ENCODE measurements at places on chromosomes 4 and X. TPM values are rescaled to one million over a fixed set of nuclear protein-coding genes. Genes with fewer than 3 reads are reported as not detected.

DNA sequence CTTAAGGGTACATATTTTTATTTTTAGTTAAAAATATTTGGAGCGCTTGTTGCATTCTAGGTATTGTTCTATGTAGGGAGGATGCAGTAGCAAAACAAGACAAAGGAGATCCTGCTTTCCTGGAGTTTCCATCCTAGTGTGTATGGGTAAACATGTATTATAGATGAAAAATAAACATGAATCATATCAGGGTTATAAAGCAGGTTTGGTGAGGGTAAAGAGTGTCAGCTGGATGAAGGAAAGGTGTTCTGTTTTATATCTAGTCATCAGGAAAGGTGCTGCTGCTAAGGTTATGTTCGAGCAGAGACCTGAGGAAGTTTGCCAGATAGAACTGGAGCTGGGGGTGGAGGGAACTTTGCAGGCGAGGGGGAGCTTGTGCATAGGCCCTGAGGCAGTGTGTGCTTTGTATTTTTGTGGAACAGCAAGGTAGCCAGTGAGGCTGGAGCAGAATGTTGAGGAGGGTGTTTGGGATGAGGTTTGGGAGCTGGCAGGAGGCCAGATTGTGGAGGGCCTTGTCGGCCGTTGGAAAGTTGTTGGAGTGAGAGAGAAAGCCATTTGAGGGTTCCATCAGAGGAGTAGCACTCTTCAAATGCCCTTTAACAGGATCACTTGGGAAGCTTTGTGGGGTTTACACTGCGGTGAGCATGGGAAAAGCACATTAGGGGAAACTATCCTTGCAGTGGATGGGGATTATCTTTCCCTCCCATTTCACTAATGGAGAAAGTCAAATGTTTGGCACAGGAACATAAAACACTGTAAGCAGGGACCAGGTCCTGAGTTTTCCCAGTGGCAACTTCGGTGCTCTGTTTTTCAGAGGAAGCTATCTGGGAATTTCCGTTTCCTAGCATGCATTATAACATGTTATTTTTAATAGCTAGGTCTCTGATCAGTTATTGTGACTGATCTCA, 35.9 kb downstream of the AFF1 start:
- no peak for DNase-seq

GRCh38 chr4:33395731-33396485, 2675.7 kb downstream of the PCDH7 start:
- DNase-seq, result no peak

GRCh38 chr4:163195247-163195765, 28.6 kb upstream of the NAF1 start:
- no peak for DNase-seq

GRCh38 chr4:74366367-74366911, 1.5 kb downstream of the EREG start:
- no peak for DNase-seq

DNA sequence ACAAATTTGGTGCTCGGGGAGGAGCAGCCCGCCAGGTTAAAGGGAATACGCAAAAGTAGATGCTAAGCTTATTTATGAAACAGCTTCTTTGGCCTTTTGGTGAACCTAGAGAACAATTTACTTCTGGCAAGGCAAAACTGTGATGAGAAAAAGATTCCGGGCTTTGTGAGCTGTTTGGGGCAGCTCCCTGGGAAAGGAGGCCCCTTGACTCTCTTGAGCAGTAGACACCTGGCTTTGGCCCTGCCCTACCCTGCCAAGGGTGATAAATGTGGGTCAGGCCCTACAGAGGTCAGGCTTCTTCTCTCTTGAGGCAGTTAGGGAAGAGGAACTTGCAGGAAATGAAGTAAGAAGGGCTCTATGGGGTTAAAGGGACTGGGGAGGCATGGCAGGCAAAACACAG, 509.6 kb downstream of the MID1IP1 start:
- no peak for DNase-seq

DNA sequence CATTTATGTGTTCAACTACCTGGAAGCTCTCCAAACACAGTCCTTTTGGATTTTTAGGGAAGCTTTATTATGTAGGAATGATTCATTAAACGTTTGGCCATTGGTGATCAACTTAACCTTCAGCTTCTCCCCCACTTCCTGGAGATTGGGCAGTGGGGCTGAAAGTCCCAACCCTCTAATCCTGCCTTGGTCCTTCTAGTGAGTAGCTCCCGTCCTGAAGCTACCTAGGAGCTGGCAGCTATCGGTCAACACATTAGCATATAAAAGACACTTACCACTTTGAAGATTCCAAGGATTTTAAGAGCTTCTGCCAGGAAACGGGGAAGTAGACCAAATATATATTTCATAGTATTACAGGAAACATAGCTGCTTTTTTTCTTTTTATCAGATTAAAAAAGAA, 69.7 kb downstream of the MCUB start:
- no peak for DNase-seq

DNA sequence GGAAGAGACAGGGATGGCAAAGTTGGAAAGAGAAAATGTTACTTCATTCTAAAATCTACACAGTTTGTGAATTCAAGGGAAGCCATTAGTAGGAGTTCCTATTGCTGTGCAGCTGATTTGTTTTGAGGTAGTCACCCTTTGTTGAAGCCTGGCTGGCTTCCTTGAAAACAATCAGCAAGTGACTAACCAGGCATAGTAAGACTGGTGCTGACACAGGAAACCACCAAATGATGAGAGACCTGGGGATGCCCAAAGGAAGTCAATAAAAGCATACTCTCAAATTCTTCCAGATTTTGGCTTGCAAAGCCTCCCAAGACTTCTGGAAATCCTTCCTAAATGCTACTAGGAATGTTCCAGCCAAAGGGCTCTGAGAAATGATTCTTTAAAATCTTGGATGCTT, 23.9 kb upstream of the PRDM8 start:
- no peak for DNase-seq

GRCh38 chrX:13109817-13110216, 65.4 kb upstream of the FAM9C start:
- DNase-seq, result no peak

DNA sequence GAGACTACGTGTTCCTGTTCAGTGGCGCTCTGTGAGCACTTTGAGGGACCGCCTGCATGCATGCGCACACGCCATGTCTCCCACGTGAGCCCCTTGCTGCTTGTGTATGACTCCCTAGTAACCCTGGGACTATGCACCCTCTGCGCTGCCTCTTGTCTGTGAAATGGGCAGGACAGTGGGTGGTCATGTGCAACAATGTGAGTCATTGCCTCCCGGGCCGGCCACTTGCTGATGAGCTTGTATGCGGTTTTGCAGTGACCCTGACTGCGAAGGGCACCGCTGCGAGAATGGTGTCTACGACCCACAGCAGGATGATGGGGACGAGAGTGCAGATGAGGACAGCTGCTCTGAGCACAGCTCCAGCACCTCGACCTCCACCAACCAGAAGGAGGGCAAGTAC, 61.4 kb downstream of the TNIP2 start:
- no peak for DNase-seq

- no peak for DNase-seq
Measured at GRCh38 chr4:66331761-66332160, 661.5 kb upstream of the EPHA5 start.

DNA sequence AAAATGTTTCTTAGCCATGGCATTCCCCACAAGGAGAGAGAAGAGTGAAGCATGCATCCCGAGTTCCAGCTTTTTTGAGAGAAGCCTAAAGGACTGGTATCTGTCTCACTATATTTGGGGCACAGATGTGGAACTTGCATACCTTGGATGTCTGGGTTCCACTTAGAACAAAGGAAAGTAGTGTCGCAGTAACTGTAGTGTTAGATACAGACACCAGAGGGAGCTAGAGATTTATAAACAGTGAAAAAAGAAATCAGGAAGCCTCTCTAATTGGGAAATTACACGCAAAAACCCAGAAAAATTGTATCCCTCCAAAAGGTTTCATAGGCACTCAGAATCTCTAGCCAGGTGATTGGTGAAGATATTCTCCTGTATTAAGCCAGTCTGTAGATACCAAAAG, 34.4 kb downstream of the AGTR2 start:
- DNase-seq, result peak; percentile 16

GRCh38 chrX:53286171-53286570, 4.8 kb upstream of the IQSEC2 start:
- DNase-seq, result no peak

DNA sequence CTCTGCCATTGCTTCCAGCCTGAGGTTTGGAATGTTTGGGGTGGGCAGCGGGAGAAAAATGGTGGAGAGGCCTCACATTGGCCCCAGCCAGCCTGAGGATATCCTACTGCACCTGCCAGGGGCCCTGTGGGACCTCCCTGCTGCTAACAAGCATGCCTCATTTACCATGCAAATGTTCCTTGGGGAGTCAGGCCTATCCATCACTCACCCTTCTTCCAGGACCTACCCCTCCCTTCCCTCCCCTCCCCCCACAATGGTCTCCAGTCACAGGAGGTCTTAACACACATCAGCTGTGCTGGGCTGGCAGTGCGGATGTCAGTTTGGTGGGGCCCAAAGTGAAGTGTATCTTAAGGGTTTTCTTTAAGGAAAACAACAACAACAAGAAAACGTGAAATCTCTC, 139.2 kb downstream of the SHOX start:
- no peak for DNase-seq

GRCh38 chr4:88008122-88008742, 797 bp downstream of the PKD2 start:
- peak; percentile 48 for DNase-seq

- DNase-seq, result no peak
Measured at GRCh38 chrX:26914232-26914631, 548.9 kb downstream of the PPP4R3C start.

DNA sequence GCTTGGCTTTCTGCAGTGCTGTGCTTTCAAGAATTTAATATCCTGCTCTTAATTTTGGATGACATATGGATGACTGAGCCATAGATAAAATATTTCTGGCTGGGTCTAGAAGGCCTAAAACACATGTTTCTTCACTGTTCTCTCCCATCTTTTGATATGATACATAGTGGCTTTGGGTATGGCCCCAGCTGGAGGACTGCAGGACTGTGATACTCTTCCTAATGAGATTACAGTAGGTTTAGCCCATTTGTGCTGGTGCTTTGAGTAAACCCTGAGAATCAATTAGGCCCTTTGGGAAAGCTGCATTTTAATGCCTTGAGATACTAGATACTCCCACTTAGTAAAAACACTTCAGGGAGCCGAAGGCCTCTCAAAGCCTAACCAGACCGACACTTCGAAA, 38.0 kb downstream of the KIT start:
- DNase-seq, result no peak

- DNase-seq, result no peak
Measured at GRCh38 chr4:1749370-1749769, 28.0 kb downstream of the TACC3 start.

DNA sequence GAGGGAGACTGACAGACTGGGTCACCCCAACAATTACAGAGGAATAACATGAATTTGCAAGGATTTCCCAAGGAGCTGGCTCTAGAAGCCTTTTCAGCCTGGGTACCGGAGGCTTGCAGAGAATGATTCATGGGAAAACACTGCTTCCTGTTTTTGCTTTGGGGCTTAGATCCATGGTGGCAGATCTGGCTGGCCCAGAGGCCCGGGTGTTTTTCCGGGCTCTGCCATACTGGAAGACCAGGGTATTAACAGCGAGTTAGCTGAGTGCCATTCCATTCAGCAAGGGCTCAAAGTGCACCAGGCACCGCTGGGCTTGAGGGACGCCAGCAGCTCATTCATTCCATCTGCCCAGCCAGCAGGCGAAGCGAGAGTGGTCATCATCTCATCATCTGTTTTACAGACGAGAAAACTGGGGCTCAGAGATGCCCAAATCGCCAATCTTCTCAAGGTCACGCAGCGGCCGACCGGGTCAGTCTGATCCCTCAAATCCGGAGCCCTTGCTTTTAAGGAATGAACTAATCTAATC, 1.3 kb downstream of the WDR1 start:
- DNase-seq, result no peak

DNA sequence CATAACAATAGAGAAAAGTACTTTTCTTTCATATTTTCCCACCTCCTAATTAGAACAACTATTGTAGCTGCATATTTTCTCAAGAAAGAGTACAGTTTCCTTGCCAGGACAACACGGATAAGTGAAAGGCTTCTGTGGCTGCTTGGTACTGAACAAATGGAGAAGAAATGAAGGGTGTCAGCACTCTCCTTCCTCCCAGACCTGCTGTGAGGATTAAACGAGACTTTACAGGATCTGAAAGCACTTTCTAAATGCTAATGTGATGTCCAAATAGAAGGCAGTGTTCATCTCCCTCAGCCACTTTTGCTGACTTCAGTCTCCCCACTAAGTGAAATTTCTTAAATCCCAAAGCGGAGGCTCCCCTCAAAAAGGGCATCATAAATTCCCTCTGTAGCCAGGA, 13.9 kb downstream of the NIPAL1 start:
- DNase-seq, result no peak

DNA sequence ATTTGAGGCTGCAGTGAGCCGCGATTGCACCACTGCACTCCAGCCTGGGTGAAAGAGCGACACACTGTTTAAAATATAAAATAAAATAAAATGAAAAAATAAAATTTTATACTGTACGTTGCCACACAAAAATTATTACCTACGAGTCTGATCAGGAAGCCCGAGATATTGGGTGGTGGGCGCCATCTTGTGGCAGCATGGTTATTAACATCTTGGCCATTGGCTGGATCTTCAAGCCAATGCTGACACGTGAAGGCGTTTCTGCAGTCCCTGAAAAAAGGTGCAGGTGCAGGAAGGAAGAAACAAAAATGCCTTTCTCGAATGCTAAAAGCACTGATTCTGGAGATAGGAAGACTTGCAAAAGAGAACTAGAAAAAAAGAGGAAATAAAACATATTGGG, 4.9 kb upstream of the TLR8 start:
- peak; percentile 19 for DNase-seq

DNA sequence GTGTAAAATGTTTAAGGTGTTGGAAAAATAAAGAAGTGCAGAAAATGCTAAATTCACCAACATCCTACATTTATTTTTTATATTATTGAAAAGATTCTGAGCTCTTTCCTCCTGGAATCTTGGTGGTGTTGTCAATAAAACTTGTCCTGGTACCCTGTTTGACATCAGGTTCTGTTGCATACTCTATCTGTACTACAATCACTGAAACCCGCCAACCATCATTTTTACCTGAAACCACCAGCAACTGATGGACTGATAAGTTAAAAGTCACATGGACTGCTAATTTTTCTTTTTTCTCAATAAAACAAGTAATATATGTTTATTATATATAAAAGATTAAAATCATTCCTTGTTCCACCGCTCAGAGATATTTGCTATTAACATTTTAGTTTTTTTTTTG, 23.4 kb downstream of the STAP1 start:
- DNase-seq, result no peak

- DNase-seq, result no peak
Measured at GRCh38 chr4:123034023-123034422, 111.6 kb upstream of the NUDT6 start.

Gene ITIH6
- 0.05 TPM for polyA plus RNA-seq

Gene SPINK2
- polyA plus RNA-seq, result not detected

Gene TLR2
- 8.3 TPM for polyA plus RNA-seq

Gene ZCCHC18
- 4.4 TPM for polyA plus RNA-seq

Gene CT45A10
- polyA plus RNA-seq, result not detected

Gene DUSP21
- polyA plus RNA-seq, result not detected

Gene MMRN1
- polyA plus RNA-seq, result 5.5 TPM

Gene SHROOM4
- polyA plus RNA-seq, result 21.8 TPM

Gene TCEANC
- polyA plus RNA-seq, result 7.1 TPM

Gene POU4F2
- polyA plus RNA-seq, result not detected

Gene ASB12
- polyA plus RNA-seq, result 0.52 TPM

Gene NCAPG
- 27.2 TPM for polyA plus RNA-seq

Data from renal pelvis (tissue), 12 donors.